Lower lobe of right lung (tissue), 2 donors: ENCODE measurements at places on chromosomes 7 and 10. TPM values are rescaled to one million over a fixed set of nuclear protein-coding genes. Genes with fewer than 3 reads are reported as not detected.

GRCh38 chr10:62330213-62330612 is 44.0 kb upstream of the ZNF365 start:
- no peaks in the 10 kb centered on the region for H3K36me3 ChIP-seq
- no peaks in the 10 kb centered on the region for H3K4me1 ChIP-seq
- H3K27me3 ChIP-seq: no peaks in the 10 kb centered on the region

DNA sequence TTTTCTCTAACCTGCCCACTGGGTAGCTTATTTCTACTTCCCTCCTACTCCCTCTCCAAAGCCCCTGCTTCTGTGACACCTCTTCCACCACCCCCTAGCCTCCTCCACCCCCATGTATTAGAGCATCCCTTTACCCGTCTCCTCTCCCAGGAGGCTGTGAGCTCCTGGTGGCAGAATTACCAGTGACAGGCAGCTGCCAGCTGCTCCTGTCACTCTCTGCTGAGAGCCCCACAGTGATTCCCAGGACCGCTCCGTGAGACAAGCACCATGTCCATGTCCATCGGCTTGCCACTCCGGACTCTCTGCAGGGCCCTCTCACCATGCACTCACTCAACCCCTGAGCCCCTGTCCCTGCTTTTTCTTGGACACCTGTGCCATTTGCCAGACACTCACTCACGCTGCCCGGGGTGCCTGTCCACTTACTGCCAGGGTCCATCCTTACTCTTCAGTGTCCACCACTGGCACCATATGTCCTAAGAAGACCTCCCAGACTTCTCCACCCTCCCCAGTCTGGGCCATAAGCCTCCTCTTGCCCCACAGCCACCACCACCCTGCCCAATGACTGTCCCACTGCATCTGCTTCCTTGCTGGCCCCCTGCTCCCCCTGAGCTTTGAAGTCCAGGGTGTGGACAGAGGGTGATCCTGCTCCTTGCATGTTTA is 9.8 kb downstream of the WDFY4 start:
- no peak overlapping the region for H3K27ac ChIP-seq
- H3K4me3 ChIP-seq: no peak overlapping the region
- H3K27me3 ChIP-seq: no peaks in the 10 kb centered on the region
- DNase-seq: no peak
- no peaks in the 10 kb centered on the region for H3K4me1 ChIP-seq

SMURF1 gene
- total RNA-seq: 32.0 TPM

PSTK gene
- total RNA-seq: 2.8 TPM

DNA sequence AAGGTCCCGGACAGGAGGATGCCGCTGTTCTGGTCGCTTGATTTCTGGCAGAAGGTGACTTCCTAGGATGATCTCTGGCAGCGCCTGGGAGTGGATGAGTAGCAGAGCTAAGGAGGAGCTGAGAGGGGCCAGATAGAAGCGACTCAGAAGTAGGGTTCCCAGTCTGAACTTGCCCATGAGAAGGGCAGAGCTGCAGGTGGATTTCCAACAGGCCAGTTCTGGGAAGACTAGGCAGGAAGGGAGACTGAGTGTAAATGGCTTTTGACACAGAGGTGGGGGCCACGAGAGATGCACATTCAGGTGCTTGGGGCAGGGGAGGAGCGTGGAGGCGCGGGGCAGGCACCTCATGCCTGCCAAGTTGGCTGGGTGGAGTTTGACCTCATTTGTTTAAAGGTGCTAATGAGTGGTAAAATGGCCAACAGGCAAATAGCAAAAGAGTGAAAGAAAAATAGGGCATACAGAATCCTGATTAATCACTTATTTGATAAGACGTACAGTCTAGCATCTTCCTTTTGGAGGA is 58.8 kb downstream of the SHH start:
- H3K4me1 ChIP-seq: peaks cover 54% of the 10 kb centered on the region
- peaks cover 14% of the 10 kb centered on the region for H3K36me3 ChIP-seq
- H3K4me3 ChIP-seq: no peak overlapping the region
- H3K27ac ChIP-seq: peak overlapping the region; percentile 7
- DNase-seq: no peak

GRCh38 chr10:37549054-37549453 is 308.4 kb downstream of the ZNF248 start:
- no peak overlapping the region for H3K27ac ChIP-seq
- no peak overlapping the region for H3K4me3 ChIP-seq
- no peaks in the 10 kb centered on the region for H3K4me1 ChIP-seq
- DNase-seq: no peak

DNA sequence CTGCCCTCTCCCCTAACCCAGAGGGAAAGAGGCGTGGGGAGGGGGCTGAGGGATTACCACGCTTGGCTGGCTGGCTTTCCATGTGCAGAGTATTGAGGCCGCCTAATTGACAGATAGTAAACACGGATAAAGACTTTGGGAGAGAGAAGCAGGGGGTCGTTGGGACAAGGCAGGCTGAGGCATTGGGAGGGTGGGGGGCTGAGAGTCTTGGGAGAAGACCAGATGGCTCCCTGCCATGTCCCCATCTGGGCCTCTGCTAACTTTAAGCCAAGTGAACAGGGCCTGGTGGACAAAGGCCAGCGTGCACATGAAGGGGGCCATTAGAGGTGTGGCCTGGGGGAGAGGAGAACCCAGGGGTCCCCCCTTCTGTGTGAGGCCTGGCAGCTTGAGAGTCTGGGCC is 55.4 kb upstream of the MXI1 start:
- no peak overlapping the region for H3K27ac ChIP-seq
- no peak overlapping the region for H3K4me3 ChIP-seq
- H3K27me3 ChIP-seq: peaks cover 13% of the 10 kb centered on the region
- H3K36me3 ChIP-seq: no peaks in the 10 kb centered on the region
- no peak for DNase-seq

ERVW-1 gene
- not detected for total RNA-seq

DNA sequence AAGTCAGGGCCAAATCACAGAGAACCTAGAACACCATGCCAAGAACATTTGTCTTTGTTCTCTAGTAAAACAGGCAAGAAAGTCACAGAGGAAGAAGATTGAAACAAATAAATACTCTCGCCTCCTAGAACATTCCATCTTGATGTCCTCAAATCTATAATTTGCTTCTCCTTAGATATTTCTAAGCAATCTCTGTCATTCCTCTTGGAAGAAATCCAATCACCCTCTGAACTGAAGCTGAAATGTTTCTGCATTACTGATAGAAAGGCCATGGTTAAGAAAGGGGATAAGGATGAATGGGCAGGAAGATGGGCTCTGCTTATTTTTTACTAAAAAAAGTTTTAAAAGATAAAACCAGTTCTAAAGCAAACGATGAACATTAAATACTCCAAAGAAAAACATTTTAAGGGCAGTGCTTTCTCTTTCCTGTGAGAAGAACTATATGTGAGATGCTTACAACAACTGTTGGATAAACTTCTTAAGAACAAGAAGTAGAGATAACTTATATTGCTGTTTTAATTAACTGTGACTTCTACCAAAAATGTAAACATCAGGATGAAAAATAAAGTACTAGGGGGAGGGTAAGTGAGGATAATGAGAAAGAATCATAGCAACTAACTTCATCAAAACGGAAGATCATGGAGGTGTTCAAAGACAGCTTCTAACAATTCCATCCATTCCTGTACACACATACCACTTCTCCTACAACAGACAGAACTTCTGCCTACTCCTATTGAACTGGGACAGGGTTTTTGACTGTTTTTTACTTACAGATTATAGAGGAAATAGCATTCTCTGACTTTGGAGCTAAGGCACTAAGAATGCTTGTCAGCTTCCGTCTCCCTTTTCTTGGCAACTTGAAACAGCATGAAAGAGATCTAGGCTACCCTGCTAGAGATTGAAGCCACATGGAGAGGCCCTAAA is 153.0 kb upstream of the LRRTM3 start:
- no peak overlapping the region for H3K27ac ChIP-seq
- H3K4me1 ChIP-seq: no peaks in the 10 kb centered on the region
- no peaks in the 10 kb centered on the region for H3K27me3 ChIP-seq
- H3K36me3 ChIP-seq: no peaks in the 10 kb centered on the region
